ENCODE measurements at places on chromosomes 13 and 19.

DNA sequence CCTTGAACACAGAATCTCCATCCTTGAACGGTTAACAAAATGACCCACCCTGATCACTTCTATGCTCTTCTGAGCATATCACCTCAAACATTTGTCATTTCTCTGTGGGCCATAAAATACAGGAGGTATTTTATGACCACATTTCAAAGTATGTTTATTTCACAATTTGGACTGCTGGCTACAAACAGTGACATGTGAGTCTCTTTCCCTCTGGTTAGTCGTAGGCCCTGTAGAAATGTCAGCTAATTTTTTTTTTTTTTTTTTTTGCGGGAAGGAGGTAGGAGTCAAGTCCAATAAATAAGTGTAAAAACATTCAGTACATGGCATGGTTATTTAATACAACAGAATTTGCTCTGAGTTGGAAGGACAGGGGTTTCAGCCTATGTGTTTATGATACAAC lies 70.7 kb downstream of the FOXO1 start:
- DNase-seq: no peak

- DNase-seq: peak; percentile 92
Measured at GRCh38 chr19:42423462-42424344, 3.5 kb downstream of the LIPE start.

DNA sequence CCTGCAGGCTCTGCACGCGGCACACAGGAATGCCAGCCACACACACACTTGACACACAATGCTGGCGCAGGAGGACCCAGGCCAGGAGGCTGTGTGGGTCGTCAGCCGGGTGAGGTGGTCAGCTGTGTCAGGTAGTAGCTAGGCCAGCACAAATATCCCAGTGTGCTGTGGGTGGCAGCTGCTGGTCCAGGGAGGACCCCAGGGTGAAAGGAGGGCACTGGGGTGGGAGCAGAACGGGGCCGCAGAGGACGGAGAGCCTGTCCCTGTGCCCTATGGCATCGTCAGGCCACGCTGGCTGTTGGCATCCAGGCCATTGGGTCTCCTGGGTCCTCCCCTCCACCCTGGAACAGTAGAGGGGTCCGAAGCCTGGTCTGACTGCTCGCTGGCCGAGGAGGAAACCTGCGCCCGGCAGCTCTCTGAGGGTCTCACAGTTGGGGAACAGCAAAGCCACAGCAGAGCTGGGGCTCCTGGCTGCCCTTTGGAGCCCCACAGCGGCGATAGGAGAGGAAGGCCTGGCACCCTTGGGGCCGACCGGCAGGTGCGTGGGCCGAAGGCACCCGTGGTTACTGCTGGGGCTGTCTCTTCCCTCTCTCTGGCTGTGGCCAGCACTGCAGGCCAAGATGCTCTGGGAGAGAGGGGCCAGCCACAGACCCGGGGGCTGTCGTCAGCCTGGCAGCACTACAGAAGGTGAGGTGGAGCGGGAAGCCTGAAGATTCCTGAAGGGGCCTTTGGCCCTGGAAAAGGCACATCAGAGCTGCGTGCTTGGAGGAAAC lies 27.3 kb downstream of the C13orf46 start:
- no peak for DNase-seq

GRCh38 chr13:55573565-55573964 lies 1567.2 kb upstream of the PRR20A start:
- DNase-seq: no peak

- no peak for DNase-seq
Measured at GRCh38 chr19:6602729-6603114, 11.8 kb upstream of the CD70 start.

GRCh38 chr13:110449219-110450015 lies 112.1 kb downstream of the RAB20 start:
- no peak for DNase-seq

GRCh38 chr19:726993-727956 lies 18.5 kb downstream of the PALM start:
- DNase-seq: no peak

- DNase-seq: no peak
Measured at GRCh38 chr19:49718511-49718910, 27.6 kb downstream of the CPT1C start.

DNA sequence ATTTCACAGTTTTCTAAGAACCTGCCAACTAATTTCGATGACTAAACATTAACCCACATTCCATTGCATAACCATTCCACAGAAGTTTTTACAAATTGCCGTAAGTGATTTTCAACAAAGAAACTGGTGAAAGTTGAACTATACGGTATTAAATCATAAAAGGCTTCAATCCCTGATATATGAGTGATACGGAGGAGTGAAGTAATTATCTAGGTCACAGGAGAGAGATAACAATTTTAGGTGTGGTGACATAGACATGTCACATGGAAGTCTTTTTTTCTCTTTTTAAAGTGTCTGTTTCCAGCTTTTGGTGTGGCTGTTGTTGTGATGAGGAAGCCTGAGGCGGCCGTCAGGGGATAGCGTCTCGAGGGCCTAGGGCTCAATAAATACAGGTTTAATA lies 29.4 kb downstream of the TBC1D4 start:
- DNase-seq: no peak

GRCh38 chr19:42199440-42200115 lies 17.9 kb downstream of the DEDD2 start:
- DNase-seq: peak; percentile 88

DNA sequence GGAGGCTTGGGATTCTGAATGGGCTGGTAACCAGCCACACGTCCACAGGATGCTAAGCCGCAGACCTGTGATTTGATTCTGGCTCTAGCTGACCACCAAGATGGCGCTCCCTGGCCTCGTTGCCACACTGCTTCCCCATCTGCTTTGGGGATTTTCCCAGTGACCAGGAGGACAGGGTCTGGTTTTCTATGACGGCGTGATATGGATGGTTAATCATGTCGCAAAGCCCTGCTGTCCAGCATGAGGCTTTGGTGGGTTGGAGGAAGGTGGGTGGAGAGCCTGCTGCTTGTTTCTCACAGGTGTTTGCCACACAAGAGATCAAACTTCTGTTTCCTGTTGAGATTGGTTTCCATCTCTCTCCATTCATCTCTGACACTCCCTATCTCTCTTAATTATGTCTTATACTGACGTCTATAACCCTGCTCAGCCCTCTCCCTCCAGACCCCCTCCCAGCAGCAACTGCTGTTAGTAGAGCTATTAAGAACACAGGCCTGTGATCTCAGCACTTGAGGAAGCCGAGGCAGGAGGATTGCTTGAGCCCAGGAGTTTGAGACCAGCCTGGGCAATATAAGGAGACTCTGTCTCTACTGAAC lies 102.7 kb downstream of the SIPA1L3 start:
- no peak for DNase-seq

DNA sequence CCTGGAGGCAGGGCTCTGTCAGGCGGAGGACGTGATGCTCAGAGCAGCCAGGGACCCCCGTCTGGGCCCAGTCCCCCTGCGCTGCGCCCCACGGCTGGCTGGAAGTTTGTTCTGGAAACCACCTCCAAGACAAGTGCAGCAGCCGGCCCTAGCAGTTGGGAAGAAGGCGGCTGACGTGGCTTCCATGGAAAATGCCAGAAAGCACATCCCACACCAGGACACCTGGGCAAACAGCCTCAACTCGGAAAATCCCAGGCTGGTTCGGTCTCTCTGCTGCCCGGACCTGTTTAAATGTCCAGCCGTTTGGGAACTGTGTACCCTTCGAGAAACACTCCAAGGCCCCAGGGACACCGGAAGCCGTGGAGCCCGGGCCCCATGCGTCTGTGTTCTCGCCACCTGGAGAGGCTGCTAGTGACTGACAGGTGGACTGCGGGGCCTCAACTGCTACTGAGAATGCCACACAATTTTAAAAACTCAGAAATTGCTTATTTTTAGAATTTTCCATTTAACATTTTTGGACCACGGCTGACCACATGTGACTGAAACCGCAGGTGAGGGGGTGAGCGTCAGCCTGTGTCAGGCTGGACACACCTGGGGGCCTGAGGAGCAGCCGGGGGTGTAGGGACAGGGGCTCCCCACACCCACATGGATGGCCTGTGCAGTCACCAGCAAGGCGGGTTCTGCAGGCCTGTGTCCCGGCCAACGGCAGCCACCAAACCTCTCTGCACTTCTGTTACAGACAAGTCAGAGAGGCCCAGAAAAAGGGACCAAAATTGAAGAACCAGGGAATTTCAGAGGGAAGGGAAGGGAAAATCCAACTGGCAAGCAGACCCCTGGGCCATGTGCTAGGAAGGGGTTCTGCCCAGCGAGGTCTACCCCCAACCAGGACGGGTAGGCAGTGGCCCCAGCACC lies 31.7 kb downstream of the RASA3 start:
- DNase-seq: no peak

GRCh38 chr13:110186231-110186855 lies 120.6 kb downstream of the COL4A1 start:
- DNase-seq: no peak

GRCh38 chr19:58434217-58434616 lies 5.7 kb downstream of the ZNF132 start:
- no peak for DNase-seq

DNA sequence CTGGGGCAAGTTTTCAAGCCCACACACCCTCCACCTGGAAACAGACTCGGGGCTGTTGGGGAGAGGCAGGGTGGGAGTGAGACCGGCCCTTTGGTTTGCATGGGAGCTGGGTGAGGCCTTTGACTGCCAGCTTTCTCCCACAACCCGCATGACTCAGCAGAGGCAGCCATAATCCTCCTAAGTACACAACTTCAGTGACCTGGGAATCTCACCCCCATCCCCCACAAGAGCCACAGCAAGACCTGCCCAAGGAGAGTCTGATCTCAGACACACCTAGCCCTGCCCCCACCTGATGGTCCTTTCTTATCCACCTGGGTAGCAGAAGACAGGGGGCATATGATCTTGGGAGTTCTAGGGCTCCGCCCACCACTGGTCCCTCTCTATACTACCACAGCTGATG lies 1615.4 kb downstream of the EFNB2 start:
- DNase-seq: no peak

DNA sequence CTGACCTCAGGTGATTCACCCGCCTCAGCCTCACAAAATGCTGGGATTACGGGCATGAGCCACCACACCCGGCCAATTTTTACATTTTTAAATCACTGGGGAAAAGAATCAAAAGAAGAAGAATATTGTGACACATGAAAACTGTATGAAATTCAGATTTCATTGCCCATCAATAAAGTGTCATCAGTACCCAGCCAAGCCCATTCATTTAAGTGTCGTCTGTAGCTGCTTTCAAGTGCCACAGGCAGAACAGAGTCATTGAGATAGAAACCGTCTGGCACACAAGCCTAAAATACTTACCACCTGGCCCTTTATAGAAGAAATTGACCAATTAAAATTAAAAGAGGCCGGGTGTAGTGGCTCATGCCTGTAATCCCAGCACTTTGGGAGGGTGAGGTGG lies 15.3 kb downstream of the COLGALT1 start:
- no peak for DNase-seq

- DNase-seq: no peak
Measured at GRCh38 chr13:74674720-74675119, 540.5 kb upstream of the KLF12 start.

- DNase-seq: no peak
Measured at GRCh38 chr13:60150538-60150937, 13.2 kb downstream of the DIAPH3 start.

DNA sequence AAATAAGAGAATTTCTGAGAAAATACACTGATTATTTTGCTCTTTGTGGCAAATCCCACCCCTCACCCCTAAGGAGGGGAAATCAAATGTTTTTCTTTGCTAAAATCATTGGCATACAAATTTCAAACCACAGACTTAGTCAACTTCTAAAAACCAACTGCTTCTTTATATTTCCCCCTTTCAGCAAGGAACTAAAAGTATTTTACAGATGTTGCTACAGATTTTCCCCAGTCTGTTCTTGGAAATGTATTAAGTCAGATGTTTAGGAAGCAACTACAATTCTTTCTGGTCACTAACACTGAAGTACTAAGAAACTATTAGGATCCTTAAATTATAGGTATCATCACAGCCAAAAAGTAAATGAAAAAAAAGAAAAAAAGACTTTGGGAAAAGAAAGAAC lies 6.9 kb downstream of the MTMR6 start:
- no peak for DNase-seq

- DNase-seq: no peak
Measured at GRCh38 chr13:111874981-111875380, 192.0 kb upstream of the SOX1 start.

DNA sequence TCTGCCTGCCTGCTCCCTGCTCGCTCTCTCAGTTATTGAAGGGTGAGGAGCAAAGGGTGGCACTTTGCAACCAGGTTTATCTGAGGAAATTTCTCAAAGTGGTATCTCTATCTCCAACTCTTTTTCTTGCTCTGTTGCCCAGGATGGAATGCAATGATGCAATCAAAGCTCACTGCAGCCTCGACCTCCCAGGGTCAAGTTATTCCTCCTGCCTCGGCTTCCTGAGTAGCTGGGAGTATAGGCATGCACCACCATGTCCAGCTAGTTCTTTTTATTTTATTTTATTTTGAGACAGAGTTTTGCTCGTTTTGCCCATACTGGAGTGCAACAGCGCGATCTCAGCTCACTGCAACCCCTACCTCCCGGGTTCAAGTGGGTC lies 4.9 kb downstream of the ACTMAP start:
- no peak for DNase-seq

GRCh38 chr19:1768248-1768647 lies 14.9 kb downstream of the ONECUT3 start:
- DNase-seq: no peak

DNA sequence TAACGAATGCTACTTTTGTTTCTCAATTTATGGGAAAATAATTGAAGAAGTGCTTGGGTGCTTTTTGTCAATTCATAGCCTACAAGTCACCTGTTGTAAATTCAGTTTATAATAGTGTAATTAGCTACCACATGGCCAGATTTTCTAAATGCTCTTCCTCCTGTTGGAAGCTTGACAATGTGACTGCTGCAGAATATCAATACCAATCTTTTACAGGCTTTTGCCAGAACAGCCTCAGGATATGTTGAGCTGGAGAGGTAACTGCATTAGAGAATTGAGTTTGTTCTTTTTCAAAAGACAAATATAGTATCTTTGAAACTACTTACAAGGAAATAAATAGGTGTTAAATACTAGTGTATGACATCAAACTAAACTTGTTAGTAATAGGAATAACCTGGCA lies 277.8 kb downstream of the POU4F1 start:
- DNase-seq: no peak

All from GM06990 (cell line).